NCI-H345 (cell line): ENCODE measurements at places on chromosomes 3 and 15.
A peak's percentile ranks its signal among the peaks of the same experiment; 100 is the strongest.

DNA sequence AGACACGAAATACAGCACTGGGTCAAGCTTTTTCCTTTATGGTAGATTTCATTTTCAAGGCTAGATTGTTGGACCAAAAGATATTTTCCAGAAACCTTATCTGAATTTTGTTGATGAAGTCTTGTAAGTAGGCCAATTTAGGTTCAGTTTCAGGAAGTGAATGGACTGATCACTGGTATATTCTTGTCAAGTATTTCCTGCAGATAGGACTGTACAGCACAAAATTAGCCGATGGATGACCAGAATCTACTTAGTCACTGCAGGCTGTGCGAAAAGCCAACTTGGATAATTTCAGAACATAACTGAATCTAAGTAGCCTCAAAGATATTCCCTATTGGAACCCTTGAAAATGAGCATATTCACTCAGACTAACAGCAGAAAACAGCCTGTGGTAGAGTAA lies 206.5 kb downstream of the NR1D2 start:
- no peak for DNase-seq

DNA sequence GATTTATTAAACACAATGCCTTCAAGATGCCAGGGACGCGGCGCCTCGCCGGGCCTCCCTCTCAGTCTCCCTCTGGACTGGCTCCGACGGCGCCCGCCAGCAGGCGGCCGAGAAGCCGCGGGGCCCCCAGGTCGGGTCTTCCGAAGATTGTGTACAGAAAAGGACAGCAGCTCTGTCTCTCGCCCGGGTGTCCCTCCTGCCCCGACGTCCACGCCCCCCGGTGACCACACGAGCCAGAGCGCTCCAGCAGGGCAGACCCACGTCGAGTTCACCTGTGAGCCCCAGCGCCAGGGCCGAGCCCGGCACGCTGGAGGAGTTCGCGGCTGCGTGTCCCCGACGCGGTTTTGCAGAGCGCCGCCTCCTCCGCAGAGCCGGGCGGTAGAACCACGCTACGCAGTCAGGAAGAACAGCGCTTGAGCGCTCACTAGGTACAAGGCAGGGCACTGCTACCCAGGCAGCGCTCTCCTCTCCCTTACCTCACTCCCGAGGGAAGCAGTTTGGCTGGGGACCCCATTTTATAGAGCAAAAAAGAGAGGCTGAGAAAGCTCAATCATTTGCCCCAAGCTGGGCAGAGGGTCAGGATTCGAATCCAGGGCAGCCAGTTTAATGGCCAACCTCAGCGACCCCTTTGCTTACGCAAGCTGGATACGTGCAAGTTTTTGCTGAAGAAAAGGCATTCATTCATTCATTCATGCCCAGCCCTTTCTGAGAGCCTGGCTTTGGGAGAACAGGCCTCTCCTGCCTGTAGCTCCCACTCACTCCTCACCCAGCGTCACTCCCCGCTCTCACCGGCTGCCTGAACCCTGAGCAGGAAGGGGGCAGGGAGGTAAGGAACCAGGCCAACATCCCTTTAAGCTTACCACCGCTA lies 3.0 kb upstream of the TLE3 start:
- DNase-seq = peak; percentile 51

DNA sequence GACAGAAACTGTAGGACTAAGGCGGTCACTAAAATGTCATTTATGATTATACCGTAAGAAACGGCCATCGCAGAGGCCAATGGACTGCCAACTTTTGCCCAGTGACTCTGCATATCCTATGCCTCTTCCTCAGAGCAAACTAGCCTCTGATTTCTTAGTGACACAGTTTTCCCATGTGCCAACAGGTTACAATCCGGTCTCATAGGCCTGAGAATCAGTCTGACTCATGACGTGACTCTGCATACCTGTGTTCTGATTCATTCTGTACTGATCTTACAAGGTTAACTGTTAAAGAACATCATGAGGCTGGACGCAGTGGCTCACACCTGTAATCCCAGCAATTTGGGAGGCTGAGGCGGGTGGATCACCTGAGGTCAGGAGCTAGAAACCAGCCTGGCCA lies 17.8 kb downstream of the RUBCN start:
- no peak for DNase-seq

DNA sequence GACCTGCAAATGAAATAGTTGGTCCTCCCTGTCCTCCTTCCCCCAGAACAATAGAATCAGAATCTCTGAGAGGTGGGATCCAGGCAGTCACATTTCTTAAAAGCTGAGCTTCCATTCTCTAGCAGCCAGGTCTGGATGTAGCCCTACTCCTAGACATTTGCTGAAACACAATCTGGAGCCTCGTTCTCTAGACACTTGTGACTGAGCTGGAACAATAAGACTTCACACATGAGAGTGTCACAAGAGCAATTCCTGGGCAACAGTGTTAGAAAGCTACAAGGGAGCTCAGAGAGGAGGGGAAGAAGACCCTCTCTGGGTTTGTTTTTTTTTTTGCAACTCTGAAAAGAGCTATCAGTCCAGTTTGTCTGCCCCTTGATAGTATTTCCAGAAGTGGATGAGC lies 14.5 kb downstream of the CORO2B start:
- DNase-seq = no peak

DNA sequence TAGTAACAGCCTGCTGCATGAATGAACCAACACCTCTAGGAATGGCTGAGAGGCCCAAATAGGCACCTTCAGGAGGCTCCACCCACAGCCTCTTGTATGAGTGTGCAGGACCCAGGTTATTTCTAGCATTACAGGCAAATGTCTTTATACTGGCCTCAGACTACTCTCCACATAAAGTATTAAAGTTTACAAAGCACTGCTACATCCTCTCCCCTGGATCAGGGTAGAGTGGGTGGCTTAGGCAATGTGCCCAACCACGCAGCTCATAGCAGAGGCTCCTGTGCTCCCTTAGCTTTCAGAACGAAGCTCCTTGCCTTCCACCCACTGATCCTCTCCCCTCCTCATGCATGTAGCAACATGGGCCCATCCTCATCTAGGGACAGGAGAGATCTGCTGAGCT lies 16.3 kb downstream of the TMEM43 start:
- DNase-seq = no peak

GRCh38 chr15:74851960-74852359 lies 9.0 kb upstream of the ULK3 start:
- DNase-seq = no peak

DNA sequence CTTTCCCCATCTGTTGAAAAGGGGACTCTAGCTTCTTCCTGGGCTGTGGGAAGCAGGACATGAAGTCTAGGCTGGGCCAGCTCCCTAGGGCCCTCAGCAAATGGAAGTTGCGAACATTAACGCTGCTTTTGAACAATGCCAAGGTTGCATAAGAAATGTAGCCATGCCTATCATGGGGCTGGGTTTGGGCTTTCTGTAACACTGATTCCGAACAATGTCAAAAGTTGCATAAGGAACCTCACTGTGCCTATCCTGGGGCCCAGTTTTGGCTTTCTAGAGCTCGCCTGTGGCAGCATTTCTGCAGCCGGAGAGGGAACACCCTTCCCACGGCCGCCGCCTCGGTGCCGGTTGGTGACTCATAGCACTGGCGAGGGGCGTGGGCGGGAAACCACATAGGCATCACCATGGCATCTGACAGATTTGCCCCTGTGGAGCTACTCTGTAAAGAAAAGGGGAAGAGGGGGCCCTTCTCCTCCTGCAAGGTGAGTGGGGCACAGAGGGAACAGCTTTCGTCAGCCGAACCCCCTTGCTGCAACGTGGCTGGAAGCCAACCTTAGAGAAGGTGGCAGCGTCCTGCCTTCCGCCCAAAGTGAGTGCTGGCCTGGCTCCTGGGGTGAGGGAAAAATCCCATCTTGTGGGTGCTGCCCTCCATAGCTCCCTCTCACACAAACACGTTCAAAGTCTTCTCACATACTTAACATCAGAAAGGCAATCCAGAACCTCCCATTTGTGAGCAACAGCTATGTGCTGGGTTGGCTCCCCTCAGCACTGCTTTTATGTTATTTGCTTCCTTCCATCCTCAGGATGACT lies 46.6 kb upstream of the ATP2B2 start:
- DNase-seq = no peak

GRCh38 chr3:134061401-134061800 lies 31.7 kb upstream of the SLCO2A1 start:
- DNase-seq = no peak

GRCh38 chr15:68309024-68309423 lies 31.5 kb downstream of the FEM1B start:
- no peak for DNase-seq

- peak; percentile 10 for DNase-seq
These were observed 105.0 kb downstream of the SSR3 start for GRCh38 chr3:156449710-156450574.

GRCh38 chr15:41543521-41543870 lies 561 bp downstream of the RPAP1 start:
- no peak for DNase-seq

- DNase-seq = no peak
These were observed 64.2 kb downstream of the MYLK start for GRCh38 chr3:123819949-123820348.

GRCh38 chr3:153400641-153401040 lies 238.6 kb downstream of the RAP2B start:
- DNase-seq = no peak

DNA sequence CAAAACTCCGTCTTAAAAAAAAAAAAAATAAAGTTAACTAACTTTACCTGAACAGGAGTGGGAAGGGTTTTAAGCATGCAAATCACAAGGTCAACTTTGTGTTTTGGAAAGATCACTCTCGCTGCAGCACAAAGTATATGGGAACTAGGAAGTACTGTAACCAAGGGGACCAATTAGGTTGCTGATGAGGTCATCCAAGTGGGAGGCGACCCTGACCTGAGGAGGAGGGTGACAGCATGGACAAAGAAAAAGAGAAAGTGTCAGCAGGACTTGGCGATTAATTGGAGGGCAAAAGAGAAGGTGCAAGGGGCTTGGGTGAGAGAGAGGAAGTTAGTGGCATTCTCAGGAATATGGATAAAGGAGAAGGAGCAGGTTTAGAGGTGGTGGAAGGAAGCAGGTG lies 89.5 kb upstream of the ZBED2 start:
- no peak for DNase-seq

GRCh38 chr3:157261000-157261399 lies 101.1 kb upstream of the CCNL1 start:
- no peak for DNase-seq

- DNase-seq = no peak
These were observed 285.5 kb downstream of the GABRG3 start for GRCh38 chr15:27256446-27256845.

DNA sequence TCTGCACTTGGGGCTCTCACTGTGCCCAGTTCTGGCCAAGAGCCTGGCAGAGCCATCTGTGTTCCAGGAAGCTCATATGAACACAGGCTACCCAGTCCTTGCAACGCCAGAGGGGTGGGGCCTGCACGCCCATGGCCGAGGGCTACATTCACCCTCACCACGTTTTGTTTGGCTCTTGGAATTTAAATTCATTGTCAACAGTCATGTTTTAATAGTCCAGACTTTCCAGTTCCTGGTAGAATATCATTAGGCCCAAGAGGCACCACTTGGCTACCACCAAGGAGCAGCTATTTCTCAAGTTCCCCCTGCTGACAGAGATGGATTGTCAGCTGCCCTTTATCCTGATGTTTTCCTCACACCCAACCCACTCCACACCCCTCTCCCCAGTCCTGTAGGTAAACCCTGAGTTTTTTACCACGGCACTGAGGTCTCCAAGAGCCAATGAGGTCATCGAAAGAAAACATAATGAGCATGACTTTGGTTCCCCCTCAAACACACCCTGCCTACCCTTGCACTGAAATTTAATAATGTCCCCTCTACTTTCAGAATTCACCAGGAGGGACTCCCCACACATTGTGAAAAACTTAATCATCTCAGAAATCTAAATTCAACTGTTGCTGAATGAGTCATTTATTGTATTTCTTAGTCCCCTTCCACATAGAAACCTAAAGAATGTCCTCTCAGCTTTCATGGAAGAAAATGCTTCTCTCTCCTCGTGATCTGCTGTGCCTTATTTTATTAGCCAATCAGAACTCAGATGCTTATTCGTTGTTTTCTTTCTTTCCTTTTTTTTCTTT lies 125.1 kb downstream of the SHQ1 start:
- no peak for DNase-seq

DNA sequence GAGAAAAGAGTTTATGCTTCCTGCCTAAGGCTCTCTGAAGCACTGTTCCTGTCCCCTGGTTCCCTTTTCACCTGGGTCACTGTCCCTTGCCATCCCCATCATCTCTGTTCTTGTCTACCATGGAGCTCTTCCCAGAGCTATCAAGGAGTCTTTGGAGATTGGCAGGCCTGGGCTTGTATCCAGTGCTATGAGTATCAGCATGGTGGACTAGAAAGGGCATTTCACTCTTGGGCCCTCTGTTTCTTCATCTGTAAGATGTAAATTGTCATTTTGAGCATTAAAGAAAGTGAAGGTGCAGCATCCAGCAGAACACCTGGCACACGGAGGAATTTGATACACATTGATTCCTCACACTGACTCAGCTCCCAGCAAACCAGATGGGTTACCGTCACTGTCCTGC lies 388.2 kb downstream of the CACNA2D3 start:
- no peak for DNase-seq

- no peak for DNase-seq
These were observed 8.2 kb downstream of the DIPK2A start for GRCh38 chr3:143979813-143980212.

- no peak for DNase-seq
These were observed 57.5 kb downstream of the NUDT16 start for GRCh38 chr3:131439084-131439483.

GRCh38 chr3:172444821-172445220 lies 3.4 kb downstream of the GHSR start:
- no peak for DNase-seq

DNA sequence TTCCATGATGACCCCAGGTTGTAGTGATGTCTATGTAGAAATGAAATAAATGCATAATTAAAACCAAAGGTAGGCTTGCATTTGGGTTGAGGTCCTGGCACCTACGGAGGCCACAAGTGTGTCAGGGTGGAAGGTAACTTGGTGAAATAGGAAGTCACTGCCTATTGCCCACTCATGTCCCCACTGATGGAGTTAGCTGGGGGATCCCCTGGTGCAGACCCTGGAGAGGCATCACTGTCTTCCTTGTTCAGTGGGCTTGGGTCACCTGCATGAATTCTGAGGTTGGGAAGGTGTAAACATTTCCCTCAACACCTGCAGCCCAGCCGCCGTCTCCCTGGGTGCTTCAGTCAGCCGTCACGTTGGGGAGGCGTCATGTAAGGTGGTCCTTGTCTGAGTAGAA lies 97.1 kb downstream of the APBA2 start:
- DNase-seq = no peak

DNA sequence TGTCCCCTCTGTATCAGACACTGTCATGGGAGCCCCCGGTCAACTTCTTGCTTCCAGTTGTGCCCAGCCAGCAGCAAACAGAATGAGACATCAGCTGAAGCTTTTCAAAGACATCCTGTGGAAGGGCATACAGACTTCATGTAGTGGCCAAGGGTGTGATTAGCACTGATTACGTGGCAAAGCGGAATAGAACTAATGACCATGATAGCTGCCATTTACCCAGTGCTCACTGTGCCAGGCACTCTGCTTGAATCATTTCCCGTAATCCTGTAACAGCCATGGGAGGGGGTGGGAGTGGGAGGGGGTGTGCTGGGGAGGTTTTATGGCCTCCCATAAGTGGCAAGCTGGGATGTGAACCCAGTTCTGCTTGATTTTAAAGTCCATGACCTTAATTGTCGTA lies 29.5 kb downstream of the LPP start:
- no peak for DNase-seq
